ENCODE measurements at places on chromosomes 3 and 15.

DNA sequence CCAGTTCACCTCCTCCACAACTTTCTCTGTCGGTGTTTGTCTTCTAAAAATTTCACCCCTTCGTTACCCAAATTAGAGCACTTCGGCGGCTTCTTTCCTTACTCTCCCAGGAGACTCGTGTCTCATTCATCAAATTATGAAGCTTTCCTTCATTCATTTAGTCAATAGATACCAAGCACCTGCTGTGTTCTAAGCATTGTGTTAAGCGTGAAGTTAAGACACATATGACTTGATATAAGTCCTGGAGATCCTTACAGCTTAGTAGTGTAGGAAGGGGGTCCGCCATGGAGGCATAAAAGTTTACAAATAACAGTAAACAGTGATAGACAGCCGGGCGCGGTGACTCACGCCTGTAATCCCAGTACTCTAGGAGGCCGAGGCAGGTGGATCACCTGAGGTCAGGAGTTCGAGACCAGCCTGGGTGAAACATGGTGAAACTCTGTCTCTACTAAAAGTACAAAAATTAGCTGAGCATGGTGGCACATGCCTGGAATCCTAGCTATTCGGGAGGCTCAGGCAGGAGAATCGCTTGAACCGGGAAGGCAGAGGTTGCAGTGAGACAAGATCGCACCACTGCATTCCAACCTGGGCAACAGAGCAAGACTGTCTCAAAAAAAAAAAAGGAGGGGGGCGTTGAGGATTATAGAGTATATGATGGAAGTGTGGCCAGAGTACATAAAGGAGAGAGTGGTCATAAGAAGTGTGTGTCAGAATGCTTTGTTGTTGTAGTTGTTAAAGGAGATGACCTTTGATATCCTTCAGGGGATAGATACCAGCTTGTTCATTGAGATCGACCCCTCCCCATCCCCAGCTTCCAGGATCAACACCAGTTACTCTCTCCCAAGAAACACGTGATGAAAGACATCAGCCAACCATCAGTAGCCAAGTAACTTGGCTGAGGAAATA lies 744 bp upstream of the CCDC32 start:
- no peak for DNase-seq

DNA sequence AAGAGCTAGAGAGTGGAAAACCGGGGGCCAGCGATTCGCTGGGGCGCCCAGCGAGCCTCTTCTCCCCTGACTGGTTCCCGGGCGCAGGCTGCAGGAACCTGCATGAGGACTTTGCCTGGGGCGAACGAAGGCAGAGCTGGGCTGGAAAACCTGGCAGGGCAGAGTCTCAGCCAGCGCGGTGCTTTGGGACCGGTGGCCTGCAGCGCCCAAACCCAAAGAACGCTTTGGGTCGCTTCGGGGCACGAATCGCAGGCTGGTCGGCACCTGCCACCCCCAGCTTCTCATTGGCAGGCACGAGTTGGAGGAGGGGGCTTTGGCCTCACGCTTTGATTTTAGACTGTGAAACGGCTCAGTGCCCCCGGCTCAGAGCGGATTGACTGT lies 3.0 kb downstream of the ONECUT1 start:
- no peak for DNase-seq

DNA sequence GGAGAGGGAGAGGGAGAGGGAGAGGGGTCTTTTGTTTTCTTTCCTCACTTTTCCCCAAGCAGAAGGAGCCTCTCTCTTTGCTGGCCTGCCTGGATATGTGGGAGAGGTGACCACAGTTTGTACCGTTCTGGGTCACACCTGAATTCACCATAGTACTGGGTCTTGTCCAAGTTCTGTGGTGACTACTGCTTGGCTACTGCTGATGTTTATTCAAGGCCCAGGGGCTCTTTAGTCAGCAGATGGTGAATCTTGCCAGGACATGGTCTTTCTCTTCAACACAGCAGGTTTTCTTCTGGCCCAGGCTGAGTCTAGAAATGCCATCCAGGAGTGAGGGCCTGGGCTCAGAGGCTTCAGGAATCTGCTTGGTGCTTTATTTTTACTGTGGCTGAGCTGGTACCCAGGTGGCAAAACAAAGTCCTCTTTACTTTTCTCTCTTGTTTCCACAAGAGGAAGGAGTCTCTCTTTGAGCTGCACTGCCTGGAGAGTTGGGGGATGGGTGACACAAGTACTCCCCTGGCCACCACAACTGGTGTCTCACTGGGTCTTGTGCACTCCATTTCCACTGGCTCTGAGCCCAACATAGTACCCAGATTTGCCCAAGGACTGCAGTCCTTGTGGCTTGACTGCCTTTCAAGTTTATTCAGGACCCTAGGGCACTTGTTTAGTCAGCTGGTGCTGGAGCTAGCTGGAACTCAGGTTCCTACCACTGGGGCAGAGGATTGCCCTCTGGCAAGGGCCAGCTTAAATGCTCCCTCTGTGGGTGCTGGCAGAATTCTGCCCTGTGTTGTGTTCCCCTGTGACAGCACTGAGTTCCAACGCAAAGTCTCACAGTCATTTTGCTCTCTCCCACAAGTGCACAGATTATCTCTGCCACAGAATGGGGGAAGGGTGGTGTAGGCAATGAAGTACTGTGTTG lies 16.8 kb upstream of the CCNDBP1 start:
- DNase-seq: no peak

DNA sequence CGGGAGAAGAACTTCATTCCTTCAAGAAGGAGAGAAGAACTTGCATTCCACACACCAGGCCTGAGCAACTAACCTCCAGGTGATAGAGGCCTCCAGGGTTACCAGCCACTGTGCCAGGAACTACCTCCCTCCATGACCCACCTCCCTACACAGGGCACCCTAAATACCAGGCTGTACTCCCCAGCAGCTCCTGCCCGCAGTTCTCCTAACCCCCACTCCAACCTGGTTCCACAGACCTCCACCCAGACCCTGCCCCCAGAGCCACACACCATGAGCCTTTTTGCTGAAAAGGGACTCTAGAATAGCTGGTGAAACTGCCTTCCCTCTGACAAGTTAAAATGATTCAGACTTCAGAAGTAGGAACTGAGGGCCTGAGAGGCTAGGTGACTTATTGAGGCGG lies 8.2 kb downstream of the IGDCC3 start:
- DNase-seq: no peak

DNA sequence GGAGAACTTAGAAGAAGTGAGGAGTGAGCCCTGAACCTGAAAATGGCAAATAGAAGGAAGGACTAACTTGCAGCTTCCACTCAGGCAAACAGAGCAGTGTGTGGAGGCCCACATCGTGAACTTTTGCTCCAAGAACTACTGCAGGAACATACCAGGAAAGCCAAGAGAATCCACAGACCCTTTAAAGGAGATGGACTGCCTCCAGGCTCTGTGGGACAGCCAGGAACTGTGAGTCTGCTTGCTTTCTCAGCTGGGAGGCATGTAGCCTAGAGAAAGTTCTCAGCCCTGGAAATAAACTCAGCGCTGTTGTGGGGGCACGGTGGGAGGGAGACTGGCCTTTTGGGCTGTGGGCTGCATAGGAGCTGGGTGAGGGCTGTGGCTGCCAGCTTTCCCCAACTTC lies 93.0 kb downstream of the SNRK start:
- peak; percentile 41 for DNase-seq

DNA sequence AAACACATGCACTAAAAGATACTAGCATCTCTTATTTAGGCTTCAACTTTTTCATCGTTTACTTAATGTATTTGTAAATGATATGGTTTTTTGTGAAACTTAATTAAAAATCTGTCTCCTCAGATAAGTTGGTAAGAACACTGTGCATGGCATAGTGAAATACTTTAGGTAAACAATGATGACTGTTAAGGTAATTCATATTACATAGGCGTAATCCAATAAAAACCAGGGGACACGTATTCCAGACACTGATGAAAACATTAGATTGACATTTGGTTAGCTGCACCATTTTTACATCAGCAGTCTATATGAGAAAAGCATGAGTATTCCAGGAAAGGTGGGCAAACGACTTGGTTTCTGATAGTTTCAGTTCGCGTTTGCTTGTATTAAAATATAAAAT lies 170.0 kb downstream of the MBNL1 start:
- no peak for DNase-seq

- no peak for DNase-seq
These were observed 399.2 kb downstream of the EPHA3 start for GRCh38 chr3:89506462-89507103.

DNA sequence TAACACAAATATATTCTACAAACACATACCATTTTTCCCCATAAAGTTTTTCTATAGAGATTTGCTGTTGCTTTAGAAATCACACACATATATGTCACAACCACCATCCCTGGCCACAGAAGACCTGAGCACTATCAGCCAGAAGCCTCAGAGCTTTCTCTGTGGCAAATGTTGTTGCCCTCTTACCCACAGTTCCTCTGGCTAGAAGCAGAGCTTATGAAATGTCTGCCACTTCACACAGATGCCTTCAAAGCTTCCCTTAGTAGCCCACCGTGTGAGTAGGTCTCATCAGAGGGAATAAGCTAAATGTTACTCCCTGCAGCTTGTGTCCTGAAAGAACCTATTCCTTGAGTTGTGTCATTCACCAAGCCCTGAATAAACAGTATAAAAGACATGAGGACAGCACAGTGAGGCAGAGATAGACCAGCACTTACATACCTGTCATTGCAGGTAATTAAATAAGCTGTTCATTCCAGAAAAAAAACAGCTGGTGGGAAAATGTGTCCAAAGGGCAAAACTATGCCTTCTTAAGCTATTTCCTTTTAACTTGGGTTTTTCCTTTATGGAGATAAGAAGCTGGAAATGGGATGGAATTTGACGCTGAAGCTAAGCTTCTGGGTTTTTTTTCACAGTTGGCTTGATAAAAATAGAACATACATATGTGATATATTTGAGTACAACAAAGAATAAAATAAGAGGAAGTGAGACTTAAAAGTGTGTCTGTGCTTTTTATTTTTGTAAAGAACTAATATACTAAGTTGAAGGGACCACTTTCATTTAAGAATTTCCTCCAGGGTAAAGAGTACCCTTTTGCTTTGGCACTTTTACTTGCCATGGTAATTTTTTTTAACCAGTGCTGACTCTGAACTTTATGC lies 391.4 kb downstream of the KCNH8 start:
- no peak for DNase-seq

- no peak for DNase-seq
These were observed 22.2 kb upstream of the ZNF80 start for GRCh38 chr3:114259566-114259965.

DNA sequence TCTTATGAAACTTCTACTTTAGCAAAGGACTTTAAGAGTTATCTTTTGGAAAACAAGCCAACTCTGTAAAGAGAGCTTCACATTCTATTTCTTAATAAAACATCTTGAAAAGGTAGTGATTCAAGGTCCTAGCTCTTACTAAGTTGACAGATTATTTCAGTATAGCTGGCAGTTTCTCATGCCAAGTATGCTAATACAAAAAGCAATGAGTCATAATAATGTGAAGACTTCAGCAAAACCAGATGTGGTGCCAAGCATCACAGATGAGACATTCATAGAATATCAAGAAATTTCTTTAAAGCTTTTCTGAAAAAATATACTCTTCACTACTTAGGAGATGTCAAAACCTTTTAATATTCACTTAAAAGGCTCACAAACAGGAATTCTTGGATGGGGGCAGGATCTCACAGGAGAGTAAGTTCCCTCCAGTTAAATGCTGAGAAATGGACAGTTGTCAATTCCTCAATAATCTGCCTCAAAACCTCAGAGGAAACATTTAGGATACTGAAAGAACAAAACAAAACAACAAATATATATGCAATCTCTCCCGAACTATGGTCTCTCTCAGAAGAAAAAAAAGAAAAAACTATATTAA lies 45.6 kb downstream of the DCBLD2 start:
- DNase-seq: peak; percentile 83
